Tongue (tissue), 3 donors: ENCODE measurements at places on chromosomes 6 and 20. TPM values are rescaled to one million over a fixed set of nuclear protein-coding genes. Genes with fewer than 3 reads are reported as not detected.

C6orf58 gene
- total RNA-seq, result not detected

DNA sequence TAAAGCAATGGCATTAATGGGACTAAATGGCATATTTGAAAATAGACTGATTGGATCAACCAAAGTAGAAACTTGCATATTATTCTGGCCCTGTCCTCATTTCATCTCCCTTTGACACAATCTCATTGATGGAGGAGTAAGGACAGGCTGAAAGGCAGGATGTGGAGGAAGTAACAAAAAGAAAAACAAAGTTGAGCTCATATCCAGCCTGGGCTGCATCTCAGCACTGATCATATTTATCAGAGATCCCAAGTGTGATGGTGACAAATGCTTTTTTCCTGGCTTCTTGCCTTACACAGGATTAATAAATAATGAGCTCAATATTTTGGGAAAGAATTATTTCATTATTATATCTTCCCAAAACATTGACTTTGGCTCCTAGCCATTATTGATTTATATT is 622.7 kb downstream of the CD109 start:
- no peak for DNase-seq

DNA sequence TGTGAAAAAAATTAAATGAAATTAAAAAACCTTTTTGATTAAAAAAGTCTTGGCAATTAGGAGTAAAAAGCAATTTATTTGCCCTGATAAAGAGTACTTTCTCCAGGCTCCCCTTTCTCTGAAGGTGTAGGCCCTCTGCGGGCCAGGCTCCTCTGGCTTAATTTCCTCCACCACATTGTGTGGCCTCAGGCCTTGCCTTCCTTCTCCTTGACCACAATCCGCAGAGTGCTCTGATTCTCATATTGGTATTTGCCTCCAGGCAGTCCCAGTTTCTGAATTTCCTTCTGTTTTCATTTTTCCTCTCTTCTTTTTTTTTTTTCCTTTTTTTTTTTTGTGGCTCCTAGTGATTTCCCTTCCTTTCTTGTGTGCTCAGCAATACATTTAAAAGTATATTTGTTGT is 96.4 kb downstream of the AIG1 start:
- no peak for DNase-seq

DNA sequence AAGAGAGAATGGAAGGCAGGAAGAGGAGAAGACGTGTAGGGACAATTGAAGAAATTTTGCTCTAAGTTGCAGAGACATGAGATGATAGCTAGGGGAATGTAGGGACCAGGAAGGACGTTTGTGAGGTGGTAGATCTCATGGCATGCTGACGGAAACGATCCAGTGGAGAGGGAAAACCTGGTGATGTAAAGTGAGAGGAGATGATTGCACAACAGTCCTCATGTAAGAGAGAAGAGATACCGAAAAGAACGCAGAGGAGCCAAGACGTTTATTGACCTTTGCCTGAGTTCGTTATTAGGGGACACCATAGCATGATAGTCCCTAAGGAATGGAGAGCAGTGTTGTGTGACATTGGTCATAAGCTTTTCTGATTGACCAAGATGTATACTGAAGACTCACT is 55.3 kb downstream of the IGF2R start:
- DNase-seq, result no peak

SEMG1 gene
- not detected for total RNA-seq
